Occipital lobe (tissue), 3 donors: ENCODE measurements at places on chromosomes 12 and 14.

- DNase-seq: no peak
Observed at GRCh38 chr12:90030726-90031125, 322.1 kb upstream of the ATP2B1 start.

DNA sequence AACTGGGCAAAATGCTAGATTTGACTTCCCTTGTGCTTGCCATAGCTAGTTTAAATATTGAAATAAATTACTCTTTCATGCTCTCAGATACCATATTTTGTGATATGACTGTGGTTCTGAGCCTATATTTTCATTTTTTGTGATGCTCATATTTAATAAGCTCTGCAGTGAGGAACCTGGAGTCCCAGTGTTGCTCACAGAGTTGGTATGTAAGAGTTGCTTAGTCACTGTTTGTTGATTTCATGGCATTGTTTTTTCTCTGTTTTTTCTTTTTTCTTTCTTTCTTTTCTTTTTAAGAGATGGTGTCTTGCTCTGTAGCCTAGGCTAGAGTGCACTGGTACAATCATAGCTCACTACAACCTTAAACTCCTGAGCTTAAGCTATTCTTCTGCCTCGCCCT is 750.5 kb upstream of the TMEM132C start:
- DNase-seq: no peak

- DNase-seq: no peak
Observed at GRCh38 chr12:63846238-63846967, 1.9 kb downstream of the SRGAP1 start.

DNA sequence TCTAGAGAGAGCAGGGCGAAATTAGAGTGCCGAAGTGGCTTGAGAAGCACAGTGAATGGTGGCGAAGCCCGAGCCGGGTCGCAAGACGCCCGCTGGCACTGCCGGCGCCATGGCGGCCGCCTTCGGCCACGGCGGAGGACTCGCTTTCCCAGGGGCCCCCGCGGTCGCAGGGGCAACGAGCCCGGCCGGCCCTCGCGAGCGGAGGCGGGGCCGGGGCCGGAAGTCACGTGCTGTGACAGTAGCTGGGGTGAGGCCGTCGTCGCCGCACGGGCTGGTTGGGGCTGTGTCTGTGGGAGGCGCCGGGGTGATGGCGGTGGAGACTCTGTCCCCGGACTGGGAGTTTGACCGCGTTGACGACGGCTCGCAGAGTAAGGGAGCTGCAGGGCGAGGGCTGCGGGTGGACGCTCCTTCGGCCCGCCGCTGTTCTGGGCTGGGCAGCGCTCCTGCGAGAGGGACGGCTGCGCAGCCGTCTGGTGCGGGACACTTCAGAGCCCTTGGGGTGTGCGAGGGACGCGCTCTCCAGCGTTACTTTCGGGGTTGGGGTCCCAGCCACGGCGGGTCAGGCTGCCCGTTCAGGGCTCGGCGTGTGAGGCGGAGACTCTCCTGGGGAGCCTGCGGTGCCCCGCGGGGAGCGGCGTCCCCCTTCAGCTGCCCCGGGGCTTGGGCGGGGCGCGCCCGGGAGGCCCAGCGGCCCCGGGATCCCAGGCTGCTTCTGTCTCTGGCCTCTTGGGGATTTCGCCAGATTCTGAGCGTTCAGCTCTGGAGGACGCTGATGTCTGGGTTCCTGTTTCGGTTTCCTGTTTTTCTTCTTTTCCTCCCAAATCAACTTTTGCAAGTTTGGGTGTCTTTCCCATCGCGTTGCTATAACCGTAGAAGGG is at the start of gene WASHC4:
WASHC4 (plus strand) TSS at position 238 of the 878 bp plus-strand sequence; CDS start at position 308, 70 bp downstream.
- peak; percentile 89 for DNase-seq

DNA sequence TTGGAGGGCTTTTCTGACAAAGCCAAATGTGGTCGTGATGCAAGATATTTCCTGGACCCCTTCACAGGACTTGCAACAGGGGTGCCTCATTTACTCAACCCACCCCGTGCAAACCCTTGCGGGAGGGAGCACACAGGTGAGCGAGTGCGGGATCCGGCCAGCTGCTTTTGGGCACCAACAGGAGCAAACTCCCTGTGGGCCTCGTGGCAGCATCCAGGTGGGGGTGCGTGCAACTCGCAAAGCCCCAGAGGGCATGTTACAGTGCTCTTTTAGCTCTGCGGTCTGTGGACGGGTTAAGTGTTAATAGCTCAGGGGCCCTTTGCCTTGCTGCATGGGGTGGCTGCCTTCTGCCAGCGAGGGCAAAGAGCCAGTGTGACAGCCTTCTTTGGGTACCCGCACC is 707.6 kb upstream of the MDGA2 start:
- no peak for DNase-seq

DNA sequence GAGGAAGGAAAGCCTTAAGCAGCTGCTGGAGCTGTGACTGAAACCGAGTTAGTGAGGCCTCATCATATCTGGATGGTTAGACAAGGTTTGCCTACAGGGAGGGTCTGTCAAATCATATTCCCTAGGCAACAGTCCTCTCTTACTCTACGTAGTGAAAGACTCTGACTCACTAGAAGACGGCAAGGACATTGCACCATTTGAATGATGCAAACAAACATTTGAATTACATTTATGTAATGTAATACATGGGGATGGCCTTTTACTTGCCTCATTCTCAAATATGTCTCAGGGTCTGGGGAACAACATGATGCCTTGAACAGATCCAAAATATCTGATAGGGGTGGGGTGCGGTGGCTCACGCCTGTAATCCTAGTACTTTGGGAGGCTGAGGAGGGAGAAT is 29.8 kb upstream of the STRAP start:
- no peak for DNase-seq

GRCh38 chr12:72269491-72269890 is 2.7 kb upstream of the TRHDE start:
- no peak for DNase-seq

GRCh38 chr14:94761348-94761996 is 8.4 kb downstream of the GSC start:
- DNase-seq: no peak

DNA sequence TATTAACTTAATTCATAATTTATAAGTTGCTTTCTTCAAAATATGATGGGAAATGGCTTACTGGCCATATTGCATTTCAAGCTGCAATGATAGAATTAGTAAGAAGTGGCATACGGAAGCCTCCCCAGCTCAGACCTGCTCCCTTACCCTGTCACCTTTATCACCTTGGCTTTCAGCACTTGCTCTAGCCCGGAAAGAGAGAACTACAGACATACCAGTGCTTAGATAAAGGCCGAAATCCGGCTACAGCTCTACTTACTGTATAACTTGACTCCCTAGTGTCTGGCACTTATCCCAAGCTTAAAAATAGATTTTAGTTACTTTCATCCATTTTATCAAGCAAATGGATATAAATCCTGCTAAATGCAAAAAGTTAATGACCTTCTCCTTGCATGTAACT is 42.5 kb downstream of the PKP2 start:
- DNase-seq: no peak

- DNase-seq: no peak
Observed at GRCh38 chr12:46148327-46149078, 120.3 kb downstream of the SLC38A1 start.

DNA sequence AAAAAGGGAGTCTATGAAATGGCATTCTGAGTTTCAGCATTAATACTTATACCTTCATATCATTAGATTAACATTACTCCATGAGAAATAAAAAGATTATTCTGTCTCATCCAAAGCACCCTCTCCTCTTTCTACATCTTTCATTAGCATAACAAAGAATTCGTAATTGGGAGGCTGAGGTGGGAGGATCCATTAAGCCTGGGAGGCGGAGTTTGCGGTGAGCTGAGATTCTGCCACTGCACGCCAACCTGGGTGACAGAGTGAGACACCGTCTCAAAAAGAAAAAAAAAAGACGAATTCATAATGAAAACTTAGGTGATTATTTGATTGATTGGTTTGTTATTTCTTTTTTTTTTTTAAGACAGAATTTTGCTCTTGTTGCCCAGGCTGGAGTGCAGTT is 1.8 kb upstream of the CDK17 start:
- no peak for DNase-seq

GRCh38 chr14:32197919-32198318 is 3.9 kb upstream of the RNU6-7 start:
- no peak for DNase-seq

DNA sequence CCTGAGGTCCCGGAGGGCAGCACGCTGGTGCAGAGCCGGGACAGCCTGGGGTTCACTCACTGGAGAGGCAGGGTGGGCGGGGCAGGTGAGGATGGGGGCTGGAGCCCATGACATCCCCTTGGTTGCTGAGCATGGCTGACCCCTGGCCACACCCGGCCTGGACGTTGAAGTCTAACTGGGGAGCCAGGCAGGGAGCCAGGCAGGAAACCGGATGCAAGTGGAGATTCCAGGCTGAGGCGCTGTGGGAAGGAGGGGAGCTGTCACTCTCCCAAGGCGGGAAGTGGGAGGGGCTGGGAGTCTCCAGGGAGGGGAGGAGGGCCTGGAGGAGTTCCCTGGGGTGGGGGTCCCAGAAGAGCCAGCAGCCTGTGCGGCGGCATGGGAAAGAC is 7.7 kb upstream of the INF2 start:
- DNase-seq: peak; percentile 58

GRCh38 chr14:66477567-66477966 is 8.6 kb upstream of the CCDC196 start:
- DNase-seq: no peak

DNA sequence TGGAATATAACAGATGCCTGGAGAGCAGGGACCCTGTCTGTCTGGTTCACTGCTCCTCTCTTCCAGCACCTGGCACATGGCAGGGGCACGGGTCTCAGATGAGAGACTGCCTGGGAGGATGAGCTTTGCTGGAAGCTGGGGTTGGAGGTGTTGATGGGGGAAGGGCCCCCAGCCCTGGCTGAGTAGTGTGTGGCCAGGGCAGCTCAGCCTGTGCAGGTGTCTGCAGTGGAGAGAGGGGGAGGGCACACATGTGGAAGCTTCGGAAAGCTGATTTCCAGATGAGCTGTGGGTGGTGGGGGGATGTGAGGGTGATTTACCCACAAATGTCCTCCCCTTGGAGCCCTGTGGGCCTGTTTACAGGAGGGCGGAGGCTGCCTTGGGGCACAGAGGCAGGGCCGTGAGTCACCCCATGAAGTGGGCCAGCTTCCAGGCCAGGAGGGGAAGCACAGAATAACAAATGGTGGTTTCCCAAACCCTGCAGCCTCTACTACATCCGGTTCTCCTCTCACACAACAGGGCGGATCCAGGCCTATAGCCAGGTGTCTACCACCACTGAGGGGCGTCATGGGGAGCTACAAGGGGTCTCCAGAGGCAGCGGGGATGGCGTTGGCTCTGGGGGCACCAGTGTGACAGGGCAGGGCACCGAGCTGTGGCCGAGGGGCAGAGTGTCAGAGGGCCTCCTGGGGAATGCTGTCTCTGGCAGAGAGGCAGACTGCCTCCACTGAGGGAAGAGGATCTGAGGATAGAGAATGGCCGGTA is 11.0 kb downstream of the KRT7 start:
- no peak for DNase-seq

GRCh38 chr12:131923260-131923659 is 5.8 kb upstream of the PUS1 start:
- DNase-seq: no peak

- no peak for DNase-seq
Observed at GRCh38 chr12:53949631-53950436, 4.9 kb upstream of the HOXC12 start.

DNA sequence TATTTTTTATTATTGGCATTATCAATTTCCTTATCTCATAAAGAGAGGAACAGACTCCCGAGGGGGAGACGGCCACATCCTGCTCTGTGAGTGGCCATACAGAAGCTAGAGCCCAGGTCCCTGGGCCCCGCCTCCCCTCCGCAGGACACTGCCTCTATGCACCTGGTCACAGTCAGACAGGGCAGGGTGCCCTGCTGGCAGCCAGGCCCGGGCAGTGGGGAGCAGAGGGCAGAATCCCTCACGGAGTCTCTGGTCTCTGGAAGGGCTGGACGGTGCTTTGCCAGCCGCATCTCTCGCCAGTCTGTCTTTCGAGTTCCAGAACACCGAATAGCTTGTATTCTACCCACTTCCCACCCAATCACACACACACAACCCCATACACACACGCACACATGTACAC is 16.4 kb upstream of the CACNA2D4 start:
- DNase-seq: no peak

DNA sequence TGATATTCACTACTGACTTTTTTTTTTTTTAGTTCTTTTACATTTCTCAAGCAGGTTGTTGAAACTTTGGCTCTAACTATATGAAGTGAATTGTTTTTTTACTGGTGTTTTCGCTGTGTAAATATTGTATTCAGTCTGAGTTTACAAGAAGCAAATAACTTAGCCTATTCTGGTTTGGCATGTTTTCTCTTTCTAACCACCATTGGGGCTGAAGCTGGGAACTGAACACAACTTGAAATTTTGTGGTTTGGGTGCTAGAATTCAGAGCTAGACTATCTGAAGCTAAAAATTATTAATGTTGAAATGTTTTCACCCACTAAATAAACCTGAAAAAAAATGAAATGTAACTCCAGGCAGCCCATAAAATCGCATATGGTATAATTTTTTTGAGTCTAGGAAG is 37.2 kb downstream of the RAD51B start:
- DNase-seq: no peak

- DNase-seq: no peak
Observed at GRCh38 chr12:107558141-107558815, 127.3 kb upstream of the PWP1 start.

DNA sequence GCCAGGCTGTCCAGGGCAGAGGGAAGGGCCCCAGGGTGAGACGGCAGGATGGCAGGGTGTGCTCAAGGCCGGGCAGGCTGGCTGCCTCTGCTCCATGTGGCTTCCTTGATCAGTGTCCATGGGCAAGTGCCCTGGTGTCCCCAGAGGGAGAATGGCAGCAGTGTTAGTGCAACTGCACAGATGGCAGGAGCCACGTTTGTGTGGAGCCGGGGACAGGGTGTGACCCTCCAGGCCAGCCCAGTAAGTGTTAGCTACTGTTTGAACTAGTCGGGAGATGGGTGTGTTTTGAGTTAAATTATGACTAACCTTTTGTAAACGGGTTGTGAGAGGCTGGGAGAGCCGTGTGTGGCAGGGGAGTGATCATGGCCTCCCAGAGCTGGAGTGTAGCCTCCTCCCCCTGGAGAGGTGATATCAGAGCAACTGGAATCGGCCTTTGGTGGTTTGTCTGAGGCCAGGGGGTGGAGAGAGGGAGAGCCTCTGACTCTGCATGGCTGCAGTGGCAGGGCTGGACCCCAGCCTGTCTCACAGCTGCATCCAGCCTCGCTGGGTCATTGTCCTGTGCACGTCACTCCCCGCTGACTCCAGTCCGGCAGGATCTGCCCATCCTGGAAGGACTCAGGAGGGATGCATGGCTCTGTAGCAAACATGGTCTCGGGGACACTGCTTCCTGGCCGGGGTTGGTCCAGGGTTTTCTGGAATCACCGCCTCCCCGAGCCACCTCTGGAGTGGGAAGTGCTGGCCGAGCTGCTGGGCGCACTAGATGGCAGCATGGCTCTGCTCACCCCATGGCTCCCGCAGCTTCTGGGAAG is 27.8 kb downstream of the AACS start:
- DNase-seq: peak; percentile 73

DNA sequence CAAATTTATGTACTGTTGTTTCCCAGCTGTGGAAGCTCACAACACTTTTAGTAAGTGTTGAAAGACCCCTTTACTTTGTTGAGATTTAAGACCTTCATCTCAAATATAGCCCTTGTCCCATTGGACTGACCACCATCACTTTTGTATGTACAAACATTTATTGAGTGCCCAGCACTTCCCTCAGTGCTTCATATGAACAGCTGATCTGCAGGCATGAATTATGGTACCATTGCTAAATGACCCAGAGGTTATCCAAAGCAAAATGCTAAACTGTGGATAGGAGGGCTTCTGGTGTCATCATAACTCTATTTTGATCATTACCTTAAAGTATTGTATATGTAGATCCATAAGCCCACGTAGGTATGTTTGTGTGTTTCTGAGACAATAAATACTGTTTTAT is 285.7 kb upstream of the RGS6 start:
- no peak for DNase-seq

GRCh38 chr14:92360651-92361370 is 37.8 kb downstream of the SLC24A4 start:
- peak; percentile 40 for DNase-seq
